ENCODE measurements at places on chromosomes 7 and 10. TPM values are rescaled to one million over a fixed set of nuclear protein-coding genes. Genes with fewer than 3 reads are reported as not detected.

DNA sequence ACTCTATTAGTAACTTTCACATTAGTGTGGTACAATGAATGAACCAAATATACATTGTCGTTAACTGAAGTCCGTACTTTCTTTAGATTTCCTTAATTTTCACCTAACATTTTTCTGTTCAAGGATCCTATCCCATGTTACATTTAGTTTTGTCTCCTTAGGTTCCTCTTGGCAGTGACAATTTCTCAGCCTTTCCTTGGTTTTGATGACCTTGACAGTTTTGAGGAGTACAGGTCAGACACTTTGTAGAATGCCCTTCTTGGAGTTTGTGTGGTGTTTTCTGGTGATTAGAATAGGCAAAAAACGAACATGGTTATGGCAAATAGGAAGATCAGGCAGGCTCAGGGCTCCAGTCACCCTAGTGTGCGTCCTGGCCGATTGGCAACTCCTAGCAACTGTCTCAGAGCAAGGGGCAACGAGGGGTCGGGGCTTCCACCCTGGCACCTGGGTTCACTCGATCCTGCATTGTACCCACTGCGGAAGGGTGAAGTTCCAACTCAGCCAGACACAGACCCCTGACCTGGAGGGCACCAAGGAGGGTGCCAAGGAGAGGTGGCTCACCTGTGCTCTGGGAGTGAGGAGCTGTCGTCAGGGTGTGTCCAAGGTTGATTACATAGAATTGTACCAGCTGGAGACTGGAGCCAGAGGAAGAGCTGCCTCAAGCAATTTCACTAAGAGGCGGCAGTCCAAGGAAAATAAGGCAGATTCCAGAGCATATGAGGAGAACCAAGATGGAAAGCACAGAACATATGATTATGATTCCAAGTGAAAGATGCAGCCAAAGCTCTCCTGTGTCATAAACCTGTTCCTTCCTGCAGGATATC, 37.5 kb downstream of the PAPSS2 start:
- DNase-seq = no peak

- DNase-seq = no peak
Observed at GRCh38 chr10:119119400-119119799, 15.5 kb downstream of the DENND10 start.

The NEURL1 gene
- total RNA-seq = 0.24 TPM

DNA sequence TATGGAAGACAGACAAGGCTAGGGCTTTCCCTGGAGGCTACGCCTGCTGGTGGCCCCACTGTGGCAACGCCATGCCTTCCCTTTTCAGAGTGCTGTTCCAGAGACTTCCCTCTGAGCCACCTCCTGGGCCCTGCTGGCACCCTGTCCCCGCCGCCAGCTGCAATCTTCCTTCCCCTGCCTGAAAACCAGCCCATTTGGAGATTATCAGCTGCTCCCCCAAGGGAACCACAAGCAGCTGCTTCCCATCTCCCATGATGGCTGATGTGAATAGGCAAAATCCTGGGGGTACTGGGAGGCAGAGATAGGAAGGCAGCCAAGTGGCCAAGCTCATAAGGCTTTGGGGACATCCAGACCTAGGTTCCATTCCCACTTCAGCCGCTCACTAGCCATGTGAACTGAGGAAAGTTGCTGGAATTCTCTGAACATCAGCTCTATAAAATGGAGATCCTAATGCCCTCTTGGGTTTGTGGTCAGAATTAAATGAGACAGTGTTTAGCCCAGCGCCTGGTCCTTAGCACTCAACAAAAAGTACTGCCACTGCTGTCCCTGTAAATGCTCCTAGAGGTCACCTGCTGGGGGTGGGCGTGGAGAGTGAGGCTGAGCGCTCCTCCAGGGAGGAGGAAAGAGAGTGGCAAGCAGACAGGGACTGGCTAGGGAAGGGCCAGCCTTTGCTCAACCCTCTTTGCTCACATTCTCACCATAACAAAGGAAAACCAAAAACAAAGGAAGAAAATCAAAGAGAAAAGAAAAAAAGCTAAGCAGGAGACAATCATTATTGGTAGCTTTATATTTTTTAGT, 5.9 kb downstream of the TSPAN33 start:
- DNase-seq = no peak
